Mesothelial cell of epicardium (in vitro differentiated cells): ENCODE measurements at places on chromosomes 4 and X.
A peak's percentile ranks its signal among the peaks of the same experiment; 100 is the strongest.

- DNase-seq, result no peak
These were observed 451 bp downstream of the LPAR4 start for GRCh38 chrX:78747971-78748370.

DNA sequence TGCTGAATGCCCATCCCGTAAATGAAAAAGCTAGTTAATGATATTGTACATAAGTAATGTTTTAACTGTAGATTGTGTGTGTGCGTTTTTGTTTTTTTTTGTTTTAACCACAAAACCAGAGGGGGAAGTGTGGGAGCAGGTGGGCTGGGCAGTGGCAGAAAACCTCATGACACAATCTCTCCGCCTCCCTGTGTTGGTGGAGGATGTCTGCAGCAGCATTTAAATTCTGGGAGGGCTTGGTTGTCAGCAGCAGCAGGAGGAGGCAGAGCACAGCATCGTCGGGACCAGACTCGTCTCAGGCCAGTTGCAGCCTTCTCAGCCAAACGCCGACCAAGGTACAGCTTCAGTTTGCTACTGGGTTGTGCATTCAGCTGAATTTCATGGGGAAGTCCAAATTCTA, at the start of gene SPP1:
SPP1 (plus strand) TSS at position 249 of the 400 bp plus-strand sequence. CDS start 1,182 bp downstream, outside the sequence.
- DNase-seq, result no peak

DNA sequence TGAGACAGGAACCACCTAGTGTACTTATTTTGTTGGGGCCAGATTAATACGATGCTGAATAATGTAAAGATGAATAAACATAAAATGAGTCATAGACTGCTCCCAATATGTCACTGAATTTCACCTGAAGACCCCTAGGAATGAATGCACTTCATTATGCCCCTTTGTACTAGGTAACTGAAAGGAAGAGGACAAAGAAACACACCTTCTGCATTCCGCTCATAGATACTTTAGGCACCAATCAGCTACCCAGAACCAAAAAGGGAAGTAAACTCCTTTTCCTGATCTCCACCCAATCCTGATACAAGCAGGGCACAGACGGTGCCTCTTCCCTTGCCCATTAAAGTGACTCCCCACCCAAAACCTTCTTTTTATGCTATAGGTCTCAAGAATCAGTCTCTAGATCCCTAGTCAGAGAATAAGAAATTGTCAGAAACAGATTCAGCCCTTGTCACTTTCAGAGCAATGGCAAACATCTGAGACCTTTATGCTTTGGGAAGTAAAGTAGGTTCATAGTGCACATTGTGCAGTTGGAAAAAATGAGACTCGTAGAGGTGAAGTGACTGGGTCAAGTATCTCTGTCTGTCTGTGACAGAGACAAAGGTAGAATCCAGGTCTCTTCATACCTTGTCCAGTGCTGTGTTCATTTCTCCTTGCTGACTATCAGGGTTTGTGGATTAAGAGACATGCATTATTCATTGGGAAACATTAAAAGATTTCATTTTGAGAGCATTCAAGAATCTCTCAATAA, 2.3 kb downstream of the GPR174 start:
- DNase-seq, result no peak

DNA sequence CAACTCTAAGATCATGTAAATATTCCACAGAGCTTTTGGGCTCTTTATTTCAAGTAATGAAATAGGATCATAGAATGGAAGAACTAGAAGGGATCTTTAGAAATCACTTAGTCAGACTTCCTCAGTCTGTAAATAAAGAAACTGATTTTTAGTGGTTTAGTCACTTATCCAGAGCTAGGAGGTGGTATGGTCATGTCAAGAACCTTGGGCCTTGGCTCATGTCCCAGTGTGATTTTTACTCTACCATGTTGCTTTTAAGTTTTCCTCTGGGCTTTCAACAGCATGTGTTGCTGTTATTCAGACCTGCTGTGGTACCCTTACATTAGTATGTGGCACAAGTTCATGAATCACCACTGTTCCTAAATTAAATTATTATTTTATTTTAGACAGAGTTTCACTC, 184.9 kb downstream of the FRAS1 start:
- DNase-seq, result no peak

DNA sequence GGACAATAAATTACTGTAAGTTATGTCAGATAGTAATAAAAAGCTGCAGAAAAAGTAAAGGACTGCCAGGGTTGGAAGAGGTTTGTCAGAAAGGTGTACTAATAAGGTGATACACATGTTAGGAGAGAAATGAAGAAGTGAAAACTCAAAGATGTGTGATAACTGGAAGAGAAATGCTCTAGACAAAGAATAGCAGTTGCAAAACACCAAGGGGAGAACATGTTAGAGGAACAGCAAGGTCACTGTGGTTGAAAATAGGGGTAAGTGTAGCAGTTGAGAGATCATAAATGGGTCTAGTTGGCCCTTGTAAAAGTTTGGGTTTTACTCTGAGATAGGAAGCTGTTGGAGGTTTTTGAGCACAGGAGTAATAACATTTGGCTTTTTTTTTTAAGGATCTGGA, 46.9 kb downstream of the HSPA4L start:
- no peak for DNase-seq

- DNase-seq, result no peak
These were observed 62.5 kb downstream of the CD40LG start for GRCh38 chrX:136710325-136710951.

GRCh38 chrX:15158350-15158735, 111.5 kb downstream of the ASB9 start:
- DNase-seq, result no peak

DNA sequence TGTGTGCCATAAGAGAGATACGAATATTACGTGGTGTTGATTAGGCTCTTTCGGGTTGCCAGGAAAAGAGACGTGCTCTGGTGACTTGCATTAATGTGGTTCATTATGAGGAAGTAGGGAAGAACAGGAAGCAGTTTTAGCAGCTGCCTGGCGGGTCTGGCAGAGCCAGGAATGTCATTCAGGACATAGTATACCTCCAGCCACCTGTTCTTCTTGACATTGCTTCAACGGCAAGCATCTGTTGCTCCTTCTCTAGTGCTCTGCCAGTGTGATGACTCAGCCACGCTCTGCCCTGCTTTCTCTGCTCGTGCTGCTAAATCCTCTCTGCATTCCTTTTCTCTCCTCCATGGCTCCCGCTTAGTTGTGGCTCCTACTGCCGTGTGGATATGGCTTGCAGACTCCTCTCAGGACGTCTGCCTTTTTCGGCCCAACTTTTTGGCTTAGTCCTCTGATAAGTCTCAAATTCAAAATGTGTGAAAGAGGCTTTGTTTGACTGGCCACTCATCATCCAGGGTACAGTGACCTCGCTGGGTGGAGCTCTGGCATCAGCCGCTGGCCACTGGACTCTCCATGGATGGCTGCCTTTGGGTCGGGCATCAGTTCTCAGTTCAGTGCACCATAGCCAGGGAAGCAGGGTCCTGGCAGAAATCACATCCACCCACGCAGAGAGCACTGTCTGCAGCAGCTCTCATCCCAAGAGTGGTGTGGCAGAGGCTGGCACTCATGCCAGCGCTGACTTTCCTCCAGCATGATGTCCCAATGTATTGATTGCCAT, 89.3 kb upstream of the KLF3 start:
- no peak for DNase-seq

DNA sequence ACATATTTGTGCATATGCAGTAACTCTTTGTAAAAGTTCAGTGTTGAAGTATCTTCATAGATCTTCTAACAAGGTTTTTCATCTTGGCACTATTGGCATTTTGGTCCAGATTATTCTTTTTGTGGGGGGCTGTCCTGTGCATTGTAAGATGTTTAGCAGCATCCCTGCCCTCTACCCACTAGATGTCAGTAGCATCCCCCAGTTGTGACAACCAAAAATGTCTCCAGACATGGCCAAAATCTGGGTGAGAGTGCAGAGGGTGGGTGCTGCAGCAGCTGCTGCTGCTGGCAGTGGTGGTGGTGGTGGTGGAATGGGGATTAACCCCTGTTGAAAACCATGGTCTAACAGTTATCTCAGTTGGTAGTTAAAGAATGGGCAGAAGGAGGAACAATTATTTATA, 370.0 kb downstream of the GPAT3 start:
- no peak for DNase-seq

DNA sequence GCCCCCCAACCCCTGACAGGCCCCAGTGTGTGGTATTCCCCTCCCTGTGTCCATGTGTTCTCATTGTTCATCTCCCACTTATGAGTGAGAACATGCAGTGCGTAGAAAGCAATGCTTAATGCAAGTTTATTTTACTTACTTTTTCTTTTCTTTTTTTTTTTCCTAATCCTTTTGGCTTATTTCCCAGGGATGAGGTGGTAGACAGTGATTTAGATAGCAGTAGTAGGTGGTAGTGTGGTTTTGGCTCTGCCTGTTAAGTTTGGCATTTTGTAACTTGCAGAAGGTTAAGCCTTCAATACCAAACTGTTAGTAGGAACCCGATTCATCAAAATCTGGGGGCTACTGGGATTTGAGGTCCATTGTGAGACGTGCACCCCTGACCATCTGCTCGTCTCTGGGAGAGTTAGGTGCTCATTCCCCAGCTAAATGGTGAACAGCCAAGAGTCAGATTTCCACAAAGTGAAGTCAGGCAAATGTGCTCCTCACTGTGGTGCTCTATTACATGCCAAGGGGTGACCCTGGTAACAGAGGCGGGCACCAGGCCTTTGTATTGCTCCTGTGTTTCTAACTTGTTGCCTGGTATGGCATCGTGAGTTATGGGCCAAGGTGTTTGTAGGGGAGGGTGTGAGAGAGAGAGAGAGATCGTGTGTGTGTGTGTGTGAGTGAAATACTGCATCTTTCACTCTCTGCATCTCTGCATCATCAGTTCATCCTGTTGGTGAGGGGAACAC, 70.3 kb downstream of the PHOX2B start:
- DNase-seq, result no peak

DNA sequence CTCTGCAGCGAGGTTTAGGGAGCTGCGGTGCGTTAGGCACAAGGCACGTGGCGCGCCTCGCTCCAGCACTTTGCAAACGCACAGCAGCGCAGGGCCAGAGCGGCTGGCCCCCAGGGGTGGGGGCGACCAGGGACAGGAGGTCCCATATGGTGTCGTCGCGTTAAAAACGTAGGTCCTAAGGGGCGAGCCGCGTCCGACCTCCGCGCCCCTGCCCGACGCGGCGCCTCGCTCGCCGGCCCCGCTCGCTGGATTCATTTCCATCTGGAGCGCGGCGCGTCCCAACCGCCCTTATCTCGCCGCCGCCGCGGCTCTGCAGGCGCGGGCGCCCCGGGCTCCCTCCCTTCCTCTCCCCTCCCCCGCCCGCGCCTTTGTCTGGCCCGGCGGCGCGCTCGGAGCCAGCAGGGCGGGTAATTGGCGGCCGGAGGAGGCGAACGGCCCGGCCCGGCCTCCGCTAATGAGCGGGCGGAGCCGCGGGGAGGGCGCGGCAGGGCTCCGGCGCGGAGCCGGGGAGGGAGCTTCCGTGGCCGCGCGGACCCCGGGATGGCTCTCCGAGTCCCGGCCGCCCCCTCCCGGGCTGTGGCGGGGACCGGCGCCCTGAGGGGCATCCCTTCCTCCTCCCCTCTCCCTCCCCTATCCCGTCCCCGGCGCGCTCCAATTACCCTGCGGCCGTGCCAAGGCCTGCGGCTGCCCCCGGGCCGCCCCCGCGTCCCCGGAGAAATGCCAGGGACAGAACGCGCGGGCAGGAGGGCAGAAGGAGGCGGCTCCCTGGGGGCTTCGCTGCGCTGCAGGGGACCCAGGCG, 409.0 kb downstream of the BCOR start:
- peak; percentile 46 for DNase-seq

- no peak for DNase-seq
These were observed 94.5 kb upstream of the IL13RA1 start for GRCh38 chrX:118632862-118633261.

DNA sequence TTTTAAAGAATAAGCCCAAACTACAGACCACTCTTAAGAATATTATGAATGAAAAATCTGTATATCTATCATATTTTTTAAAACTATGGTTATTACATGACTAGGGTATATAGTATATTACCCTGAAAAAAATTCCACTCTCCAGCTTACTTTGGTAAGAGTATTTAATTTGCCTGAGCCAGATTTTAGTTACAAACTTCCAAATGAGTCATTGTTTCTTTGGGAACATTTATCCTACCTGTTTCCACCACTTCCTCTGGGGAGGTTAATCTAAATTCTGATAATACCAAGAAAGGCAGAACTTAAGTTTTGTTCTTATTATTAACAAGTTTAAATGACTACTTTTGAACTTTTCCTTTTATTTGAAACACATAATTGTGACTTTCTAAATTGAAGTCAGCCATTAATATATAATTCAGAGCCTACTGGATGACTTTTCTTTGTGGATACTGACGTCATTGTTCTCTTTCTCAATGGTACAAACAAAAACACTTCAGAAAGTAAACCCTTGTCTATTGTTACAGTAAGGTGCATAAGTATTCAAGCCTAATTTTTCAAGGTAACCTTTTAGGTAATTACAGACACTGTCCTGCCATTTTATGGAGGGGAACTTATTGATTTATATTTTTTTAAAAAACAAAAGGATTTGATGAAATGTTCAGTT, 135.6 kb upstream of the TLL1 start:
- DNase-seq, result no peak

GRCh38 chr4:8177552-8177951, 18.9 kb upstream of the ABLIM2 start:
- DNase-seq, result no peak

GRCh38 chr4:171817026-171817425, 3.8 kb downstream of the GALNTL6 start:
- DNase-seq, result no peak

- no peak for DNase-seq
These were observed 15.6 kb upstream of the NAT8L start for GRCh38 chr4:2043396-2044118.

DNA sequence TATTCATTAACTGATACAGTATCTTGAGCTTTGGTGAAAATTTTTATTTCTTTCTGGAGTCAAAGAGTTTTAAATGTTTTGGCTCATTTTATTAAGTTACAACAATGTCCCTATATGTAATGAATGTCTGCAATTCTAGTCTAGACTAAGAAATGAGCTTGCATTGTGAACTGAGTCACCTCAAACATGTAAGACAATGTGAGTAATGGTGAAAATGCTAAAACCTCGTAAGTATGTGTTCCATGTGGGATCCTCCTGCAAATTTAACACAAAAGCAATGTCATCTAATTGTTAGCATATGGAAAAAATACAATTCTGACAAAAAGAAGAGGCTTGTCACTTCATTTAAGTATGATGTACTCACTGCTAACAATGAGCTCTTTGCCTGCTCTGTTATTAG, 480.5 kb upstream of the FSTL5 start:
- DNase-seq, result no peak

DNA sequence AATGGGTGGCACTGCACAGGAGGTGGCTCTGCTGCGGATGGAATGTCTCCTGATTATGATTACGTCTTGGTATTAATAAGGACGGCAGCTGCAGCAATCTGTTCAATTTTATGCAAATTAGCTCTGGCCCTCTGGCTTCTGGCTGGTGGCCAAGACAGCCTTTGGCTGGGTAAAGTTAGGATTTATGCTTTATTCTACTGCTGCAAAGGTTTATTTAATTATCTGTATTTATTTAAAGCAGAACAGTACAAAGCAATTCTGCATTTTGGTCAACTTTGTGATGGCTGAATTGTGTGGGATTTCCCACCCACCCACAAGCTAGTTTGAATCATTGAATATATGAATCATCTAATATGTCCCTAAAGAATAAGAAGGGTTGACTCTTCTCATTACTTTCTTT, 745.6 kb upstream of the FAM241A start:
- DNase-seq, result no peak

GRCh38 chr4:188624370-188624769, 485.1 kb downstream of the TRIML1 start:
- no peak for DNase-seq

GRCh38 chr4:153792618-153793247, 3.9 kb upstream of the SFRP2 start:
- DNase-seq, result no peak
